Glutamatergic neuron (in vitro differentiated cells): ENCODE measurements at places on chromosomes 13 and 19. TPM values are rescaled to one million over a fixed set of nuclear protein-coding genes. Genes with fewer than 3 reads are reported as not detected.

- DNase-seq: no peak
- H3K27ac ChIP-seq: no peak overlapping the region
- H3K27me3 ChIP-seq: peaks cover 3% of the 10 kb centered on the region
- H3K4me3 ChIP-seq: no peak overlapping the region
- peaks cover 6% of the 10 kb centered on the region for H3K36me3 ChIP-seq
- peaks cover 3% of the 10 kb centered on the region for H3K4me1 ChIP-seq
These were observed 1.2 kb upstream of the PNMA8A start for GRCh38 chr19:46472592-46472991.

DNA sequence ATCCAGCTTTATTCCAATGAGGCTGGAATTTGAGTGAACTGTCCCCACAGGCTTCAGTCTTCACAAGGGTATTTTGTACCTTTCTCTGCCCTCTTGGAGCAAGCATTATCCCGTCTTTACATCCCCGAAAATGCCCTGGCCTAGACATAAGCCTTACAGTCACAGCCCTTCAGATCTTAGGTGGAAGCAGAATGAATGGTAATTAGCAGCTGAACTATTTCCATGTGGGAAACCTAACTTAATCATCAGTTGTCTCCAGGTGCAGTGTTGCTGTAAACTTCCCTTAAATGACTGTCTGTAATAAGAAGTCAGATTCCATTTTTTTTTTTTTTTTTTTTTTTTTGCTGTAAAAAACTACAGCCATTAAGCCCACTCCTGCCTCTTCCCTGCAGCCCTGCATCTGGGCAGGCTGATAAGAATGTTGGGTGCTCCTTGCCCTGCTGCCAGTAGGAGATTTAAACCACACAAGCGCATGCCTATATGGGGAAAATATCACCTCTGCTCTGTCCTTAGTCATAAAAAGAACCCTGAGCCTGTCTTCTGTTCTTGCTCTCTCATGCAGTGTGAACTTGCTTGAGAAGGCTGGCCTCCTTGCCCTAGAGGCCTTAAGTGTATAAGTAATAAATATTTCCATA is 426.8 kb upstream of the SLITRK5 start:
- no peak overlapping the region for H3K4me3 ChIP-seq
- DNase-seq: no peak
- no peak overlapping the region for H3K27ac ChIP-seq

DNA sequence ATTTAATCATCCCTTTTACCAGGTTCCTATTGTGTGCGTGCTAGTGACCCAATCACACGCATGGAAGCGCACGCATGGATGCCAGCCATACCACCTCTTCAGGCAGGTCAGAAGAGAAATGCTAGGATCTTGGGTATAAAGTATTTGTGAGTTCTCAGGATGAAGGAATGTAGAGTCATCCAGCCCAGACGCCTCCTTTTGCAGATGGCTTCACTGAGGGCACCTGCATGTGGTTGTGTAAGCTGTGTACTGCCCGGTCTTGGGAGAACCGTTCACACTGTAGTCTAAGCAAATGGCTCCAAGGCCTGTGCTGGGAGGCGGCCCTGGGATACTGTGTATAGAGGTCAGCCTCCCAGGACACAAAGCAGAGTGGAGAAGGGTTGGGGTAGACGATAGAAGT is 7.5 kb downstream of the ARHGEF7 start:
- DNase-seq: no peak
- H3K27me3 ChIP-seq: peaks cover 16% of the 10 kb centered on the region
- no peaks in the 10 kb centered on the region for H3K36me3 ChIP-seq
- H3K4me3 ChIP-seq: peak overlapping the region; percentile 46
- H3K27ac ChIP-seq: peak overlapping the region; percentile 89

GRCh38 chr13:75507027-75508001 is 25.3 kb upstream of the TBC1D4 start:
- DNase-seq: no peak
- no peak overlapping the region for H3K27ac ChIP-seq
- peaks cover 3% of the 10 kb centered on the region for H3K4me1 ChIP-seq
- no peaks in the 10 kb centered on the region for H3K36me3 ChIP-seq
- no peak overlapping the region for H3K4me3 ChIP-seq

DNA sequence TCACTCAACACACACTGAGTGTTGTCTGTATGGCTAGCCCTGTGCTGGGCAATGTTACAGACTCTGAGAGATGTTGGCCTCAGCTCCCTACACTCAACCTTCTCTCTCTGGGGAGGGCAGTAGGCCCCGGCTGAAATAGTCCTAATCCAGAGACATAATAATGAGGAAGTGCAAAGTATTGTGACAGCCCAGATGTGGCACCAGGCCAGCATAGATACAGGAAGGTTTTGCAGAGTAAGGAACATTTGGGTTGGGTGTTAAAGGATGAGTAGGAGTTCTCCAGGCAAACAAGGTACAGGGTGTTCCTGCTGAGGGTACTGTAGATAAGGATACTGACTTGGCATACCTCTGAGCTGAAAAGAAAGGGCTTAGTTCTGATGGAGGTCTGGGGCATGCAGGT is 2.4 kb downstream of the LIN7B start:
- peaks cover 25% of the 10 kb centered on the region for H3K4me1 ChIP-seq
- H3K36me3 ChIP-seq: peaks cover 12% of the 10 kb centered on the region
- no peak for DNase-seq
- H3K4me3 ChIP-seq: peak overlapping the region; percentile 68
- peaks cover 29% of the 10 kb centered on the region for H3K27me3 ChIP-seq

Gene KIR2DL3
- not detected for total RNA-seq

Gene ZNF441
- total RNA-seq: 10.6 TPM

DNA sequence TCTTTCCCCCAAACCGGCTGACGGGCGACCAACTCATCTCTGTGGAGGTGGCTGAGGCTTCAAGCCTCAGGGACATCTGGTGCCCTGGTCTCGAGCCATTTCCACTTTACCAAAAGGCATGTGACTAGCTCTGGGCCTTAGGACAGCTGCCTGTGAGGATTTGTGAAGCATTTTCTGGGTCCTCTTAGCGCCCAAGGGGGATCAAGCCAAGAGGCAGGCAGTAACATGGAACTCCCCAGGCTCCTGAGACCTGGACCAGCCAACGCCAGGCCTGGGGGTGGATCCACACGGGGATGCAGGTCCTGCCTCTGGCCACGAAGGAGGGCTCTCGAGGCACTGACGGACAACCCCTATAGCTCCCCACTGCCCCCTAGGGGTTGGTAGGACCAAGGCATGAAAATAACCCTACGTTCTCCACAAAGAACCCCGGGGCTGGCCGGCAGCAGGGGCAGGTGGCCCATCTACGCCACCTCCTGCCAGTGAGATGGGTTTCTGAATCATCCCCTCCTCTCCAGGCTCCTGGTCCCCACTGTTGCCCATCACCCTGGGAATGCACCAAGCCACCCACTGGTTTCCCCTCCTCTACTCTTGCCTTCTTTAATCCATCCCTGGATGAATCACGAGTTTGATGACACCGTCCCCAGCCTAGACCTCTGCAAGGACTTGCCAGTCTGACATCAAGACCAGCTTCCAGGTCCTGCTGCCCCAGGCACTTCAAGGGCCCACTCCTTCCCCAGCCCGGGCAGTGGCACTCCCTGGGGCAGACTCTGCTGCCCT is 7.0 kb upstream of the MYDGF start:
- peak overlapping the region; percentile 48 for H3K27ac ChIP-seq
- H3K36me3 ChIP-seq: no peaks in the 10 kb centered on the region
- no peaks in the 10 kb centered on the region for H3K4me1 ChIP-seq
- DNase-seq: peak; percentile 59
- H3K4me3 ChIP-seq: no peak overlapping the region
- H3K27me3 ChIP-seq: peaks cover 3% of the 10 kb centered on the region

DNA sequence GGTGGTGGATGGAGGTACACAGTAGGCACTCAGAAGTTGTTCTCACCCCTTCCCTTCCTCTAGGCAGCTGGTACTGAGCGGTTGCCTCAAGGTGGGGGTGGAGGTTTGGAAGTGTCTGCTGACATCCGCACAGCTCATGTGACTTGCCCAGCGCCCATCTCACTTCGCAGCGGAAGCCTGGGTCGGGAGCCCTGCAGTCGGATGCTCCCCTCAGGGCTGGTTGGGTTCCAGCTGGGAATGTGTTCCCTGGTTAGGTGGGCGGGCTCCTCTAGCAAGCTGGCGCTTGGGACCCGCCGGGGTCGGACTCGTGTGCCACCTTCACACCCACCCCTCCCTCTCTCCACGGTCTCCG is 10.2 kb downstream of the PPP1R37 start:
- no peak overlapping the region for H3K27ac ChIP-seq
- H3K36me3 ChIP-seq: no peaks in the 10 kb centered on the region
- H3K27me3 ChIP-seq: peaks cover 12% of the 10 kb centered on the region
- H3K4me1 ChIP-seq: peaks cover 53% of the 10 kb centered on the region

GRCh38 chr13:46812301-46812797 is 15.4 kb upstream of the ESD start:
- H3K4me1 ChIP-seq: peaks cover 6% of the 10 kb centered on the region
- no peak overlapping the region for H3K27ac ChIP-seq
- H3K4me3 ChIP-seq: no peak overlapping the region
- peaks cover 1% of the 10 kb centered on the region for H3K27me3 ChIP-seq

DNA sequence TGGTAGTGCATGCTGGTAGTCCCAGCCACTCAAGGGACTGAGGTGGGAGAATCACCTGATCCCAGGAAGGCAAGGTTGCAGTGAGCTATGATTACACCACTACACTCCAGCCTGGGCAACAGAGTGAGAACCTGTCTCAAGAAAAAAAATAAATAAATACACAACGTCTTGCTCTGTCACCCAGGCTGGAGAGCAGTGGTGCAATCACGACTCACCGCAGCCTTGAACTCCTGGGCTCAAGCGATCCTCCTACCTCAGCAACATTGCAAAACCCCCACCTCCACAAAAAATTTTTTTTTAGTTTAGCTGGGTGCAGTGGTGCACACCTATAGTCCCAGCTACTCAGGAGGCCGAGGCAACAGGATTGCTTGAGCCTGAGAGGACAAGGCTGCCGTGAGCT is 8.8 kb downstream of the TPM4 start:
- peaks cover 12% of the 10 kb centered on the region for H3K36me3 ChIP-seq
- H3K27me3 ChIP-seq: no peaks in the 10 kb centered on the region
- H3K27ac ChIP-seq: no peak overlapping the region
- no peak for DNase-seq
- no peak overlapping the region for H3K4me3 ChIP-seq

DNA sequence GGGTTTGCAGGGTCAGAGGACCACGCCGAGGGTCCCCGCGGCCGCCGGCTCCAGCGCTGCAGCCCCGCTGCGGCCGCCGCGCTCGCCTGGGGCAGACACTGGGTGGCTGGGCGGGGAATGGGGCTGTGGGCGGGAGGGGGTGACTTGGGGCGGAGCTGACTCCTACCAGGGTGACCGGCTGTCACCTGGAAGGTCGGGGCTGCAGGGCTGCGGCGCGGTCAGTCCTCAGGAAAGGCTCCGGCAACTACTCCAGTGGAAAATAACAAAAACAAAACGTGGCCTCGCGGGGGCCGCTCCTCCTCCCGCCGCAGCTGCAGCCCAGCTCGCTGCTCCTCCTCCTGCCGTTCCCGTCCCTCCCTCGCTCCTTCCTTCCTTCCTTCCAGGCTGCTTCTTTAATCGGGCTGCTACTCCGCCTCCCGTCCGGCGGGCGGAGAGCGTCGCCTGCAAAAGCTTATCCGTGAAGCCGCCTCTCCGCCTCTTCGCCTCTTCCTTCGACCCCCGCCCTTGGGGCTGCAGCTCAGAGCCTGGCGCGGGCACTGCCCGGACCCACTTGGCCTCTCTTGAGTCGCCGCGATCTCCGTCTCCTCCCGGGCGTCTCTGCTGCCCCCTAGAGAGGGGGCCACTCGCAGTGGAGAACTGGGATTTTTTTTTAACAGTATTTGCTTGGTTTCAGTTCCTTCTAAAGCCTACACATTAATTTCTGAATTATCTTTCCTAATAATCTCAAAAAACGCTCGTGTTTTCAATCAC is at the start of gene TBC1D4:
Gene TBC1D4 (minus strand): TSS at position 100 of the 750 bp plus-strand sequence. CDS start 402 bp downstream, outside the sequence.
- H3K27me3 ChIP-seq: peaks cover 7% of the 10 kb centered on the region
- peak within 1 kb of the TSS; percentile 48 for H3K27ac ChIP-seq
- H3K4me1 ChIP-seq: peaks cover 4% of the 10 kb centered on the region
- no peaks in the 10 kb centered on the region for H3K36me3 ChIP-seq
- peak; percentile 85 for DNase-seq

DNA sequence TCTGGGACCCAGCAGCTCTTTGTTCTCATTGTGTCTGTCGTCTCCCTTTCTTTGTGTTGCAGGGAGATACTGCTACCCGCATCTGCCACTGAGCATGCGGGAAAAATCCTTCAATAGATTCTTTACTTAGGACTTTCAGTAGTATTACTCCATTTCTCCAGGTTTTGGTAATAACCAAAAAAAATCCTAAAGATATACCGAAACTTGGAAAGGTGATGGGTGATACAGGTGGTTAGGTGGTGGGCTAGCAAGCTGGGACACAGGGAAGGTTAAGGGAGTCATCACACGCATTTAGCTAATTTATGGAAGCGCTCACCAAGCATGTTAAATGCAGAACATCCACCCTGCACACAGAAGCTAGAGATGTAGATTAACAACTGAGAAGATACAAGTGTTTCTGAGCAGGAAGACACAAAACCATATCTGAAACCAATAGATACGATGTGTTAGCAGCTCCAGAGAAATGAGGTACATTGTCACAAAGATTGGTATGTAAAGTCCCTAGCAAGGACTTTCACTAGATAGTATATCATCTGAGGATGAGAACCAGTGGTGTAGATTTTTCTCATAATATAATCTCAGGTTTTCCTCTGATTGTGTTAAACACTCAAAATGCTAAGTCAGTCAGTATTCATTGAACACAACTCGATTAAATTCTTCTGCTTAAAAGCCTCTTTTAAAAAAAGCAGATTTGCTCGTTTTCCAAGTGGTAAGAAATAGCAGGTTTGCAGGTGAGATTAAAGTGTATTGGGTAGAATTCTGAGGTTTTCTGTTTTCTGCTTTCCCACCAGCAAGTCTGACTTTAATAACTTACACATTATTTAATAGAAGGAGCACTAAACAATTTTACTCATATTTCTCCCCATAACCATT is 1.2 kb upstream of the SLAIN1 start:
- peaks cover 40% of the 10 kb centered on the region for H3K4me1 ChIP-seq
- no peak for DNase-seq
- peaks cover 7% of the 10 kb centered on the region for H3K27me3 ChIP-seq
- H3K4me3 ChIP-seq: peak overlapping the region; percentile 86
- H3K36me3 ChIP-seq: no peaks in the 10 kb centered on the region
- peak overlapping the region; percentile 95 for H3K27ac ChIP-seq

Gene NANOS3
- not detected for total RNA-seq

DNA sequence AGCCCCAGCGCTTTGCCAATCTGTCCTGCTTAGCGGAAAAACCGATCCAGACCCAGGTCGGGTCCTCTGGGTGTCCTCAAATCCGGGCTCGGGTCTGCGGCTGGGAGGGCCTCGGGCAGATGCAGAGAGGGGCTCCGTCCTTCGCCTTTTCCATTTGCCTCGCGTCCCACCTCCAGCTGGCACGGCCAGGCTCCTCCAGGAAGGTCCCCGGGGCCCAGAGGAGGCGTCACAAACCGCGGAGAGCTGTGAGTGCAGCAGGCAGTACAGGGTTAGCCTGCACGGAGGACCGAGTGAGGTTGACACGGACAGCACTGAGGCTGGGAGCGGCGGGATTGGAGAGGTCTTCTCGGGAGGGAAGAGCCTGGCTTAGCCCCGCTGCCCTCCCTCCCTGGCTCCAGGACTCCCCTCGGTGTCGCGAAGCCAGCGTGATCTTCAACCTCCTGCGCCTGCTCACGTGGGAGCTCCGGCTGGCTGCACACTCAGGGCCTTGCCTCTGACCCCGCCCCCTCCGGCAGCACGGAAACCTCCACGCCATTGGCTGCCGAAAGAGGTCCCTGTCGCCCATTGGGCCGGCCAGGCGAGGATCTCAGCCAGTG is 2.8 kb upstream of the IFNL2 start:
- peaks cover 4% of the 10 kb centered on the region for H3K4me1 ChIP-seq
- DNase-seq: peak; percentile 49
- H3K4me3 ChIP-seq: peak overlapping the region; percentile 57
- no peak overlapping the region for H3K27ac ChIP-seq
- H3K36me3 ChIP-seq: no peaks in the 10 kb centered on the region

GRCh38 chr13:21973437-21974125 is 302.7 kb downstream of the FGF9 start:
- H3K4me1 ChIP-seq: peaks cover 5% of the 10 kb centered on the region
- H3K27ac ChIP-seq: no peak overlapping the region
- peaks cover under 1% of the 10 kb centered on the region for H3K27me3 ChIP-seq
- H3K36me3 ChIP-seq: no peaks in the 10 kb centered on the region
- DNase-seq: no peak
